Activated naive CD8-positive, alpha-beta T cell treated with anti-CD3 and anti-CD28 coated beads, Interleukin-2, amount 10 ng/mL, durations not matched to agents 7 days and 5 days (primary cell): ENCODE measurements at places on chromosomes 2 and 18. TPM values are rescaled to one million over a fixed set of nuclear protein-coding genes. Genes with fewer than 3 reads are reported as not detected.

RGPD4 gene
- total RNA-seq, result 0.61 TPM

DNA sequence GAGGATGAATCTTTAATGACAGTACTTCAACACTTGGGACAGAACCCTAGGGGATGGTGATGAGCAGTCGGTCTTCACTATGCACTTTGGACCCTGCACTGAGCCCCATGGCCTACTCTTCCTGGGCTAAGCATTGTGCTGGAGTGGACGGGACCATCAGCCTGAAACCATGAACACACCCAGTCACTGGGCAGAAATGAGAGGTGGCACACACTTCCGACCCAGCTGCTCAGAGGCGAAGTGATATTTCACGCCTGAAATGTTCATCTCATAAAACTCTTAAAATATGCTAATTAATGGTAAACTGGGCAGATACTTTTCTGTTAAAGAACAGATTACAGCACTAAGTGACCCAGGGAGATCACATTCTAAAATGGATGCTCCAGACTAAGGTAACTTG is 150.3 kb upstream of the NDUFV2 start:
- DNase-seq, result no peak

- DNase-seq, result no peak
Observed at GRCh38 chr2:234502919-234503285, 6.0 kb upstream of the ARL4C start.

DNA sequence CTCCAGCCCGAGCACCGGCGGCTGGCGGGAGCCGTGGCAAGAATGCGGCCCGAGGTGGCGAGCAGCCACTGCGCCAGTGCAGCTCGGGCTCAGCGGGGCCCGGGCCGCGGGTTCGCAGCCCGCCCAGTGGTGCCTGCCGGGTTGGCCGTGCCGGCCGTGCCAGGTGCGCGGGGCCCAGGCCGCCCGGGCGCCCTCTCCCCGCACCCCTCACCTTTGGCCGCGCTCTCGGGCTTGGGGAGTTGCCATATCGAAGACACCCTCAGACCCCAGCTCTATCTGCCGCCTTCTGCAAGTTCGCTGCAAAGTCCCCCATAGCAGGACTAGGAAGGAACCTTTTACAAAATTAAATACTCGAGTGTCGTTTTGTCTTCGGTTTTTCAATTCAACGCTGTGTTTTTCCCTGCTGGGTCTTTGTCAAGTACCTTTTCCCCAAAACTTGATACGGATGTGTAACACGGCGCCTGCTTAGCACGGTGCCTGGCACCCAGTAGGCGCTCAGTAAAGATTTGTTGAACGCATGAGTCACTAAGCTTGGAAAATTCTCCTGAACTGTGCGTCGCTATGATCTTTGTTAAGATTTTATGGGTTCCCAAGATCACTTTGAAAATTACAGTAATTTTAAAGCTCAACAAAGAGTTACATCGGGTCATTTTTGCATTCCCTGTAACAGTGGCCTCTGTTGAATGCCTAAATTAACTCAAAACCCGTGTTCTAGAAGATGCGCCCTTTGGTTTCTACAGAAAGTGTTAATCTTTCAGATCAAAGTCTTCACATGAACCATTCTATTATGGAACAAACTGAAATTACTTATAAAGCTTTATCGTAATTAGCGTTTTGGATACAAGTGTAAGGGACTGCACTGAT is 750 bp downstream of the STRADB start:
- no peak for DNase-seq

- no peak for DNase-seq
Observed at GRCh38 chr2:15271276-15271675, 289.9 kb downstream of the NBAS start.

GRCh38 chr2:138193416-138194213 is 229.3 kb downstream of the HNMT start:
- no peak for DNase-seq

DNA sequence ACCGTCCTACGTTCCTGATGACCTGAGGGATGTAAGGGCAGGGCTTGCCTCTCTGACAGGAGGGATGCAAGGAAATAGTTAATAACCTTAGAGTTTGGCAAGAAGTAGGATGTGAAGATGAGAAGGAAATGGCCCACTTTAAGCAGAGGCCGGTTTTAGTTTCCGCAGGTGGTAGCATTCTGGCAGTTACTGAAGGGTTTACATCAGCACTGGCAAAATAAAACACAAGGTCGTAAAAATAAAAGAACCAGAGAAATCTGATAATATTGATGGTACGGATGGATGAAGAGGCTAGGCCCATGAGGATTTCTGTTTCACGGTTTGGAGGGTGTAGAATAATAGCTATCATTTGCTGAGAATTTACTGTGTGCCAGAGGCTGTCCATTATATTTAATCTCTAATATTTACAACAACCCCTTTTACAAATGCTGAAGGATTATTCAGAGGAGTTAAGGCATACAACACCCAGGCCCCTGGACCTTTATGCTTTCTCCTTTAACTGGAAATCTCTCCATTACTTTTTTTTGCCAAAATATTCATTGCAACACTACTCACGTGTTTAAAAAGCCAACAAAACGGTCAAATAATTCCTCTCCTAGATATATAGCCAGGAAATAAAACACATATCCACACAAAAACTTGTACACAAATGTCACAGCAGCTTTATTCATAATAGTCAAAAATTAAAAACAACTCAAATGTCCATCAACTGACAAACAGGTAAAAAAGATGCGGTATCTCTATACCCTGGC is 28.5 kb downstream of the DAPL1 start:
- no peak for DNase-seq
